Hepatocyte (in vitro differentiated cells): ENCODE measurements at places on chromosomes 3 and 15.

GRCh38 chr3:191020730-191021396, 158.4 kb upstream of the GMNC start:
- H3K27me3 ChIP-seq = no peaks in the 10 kb centered on the region
- no peak overlapping the region for H3K4me3 ChIP-seq
- H3K4me1 ChIP-seq = no peaks in the 10 kb centered on the region
- no peaks in the 10 kb centered on the region for H3K36me3 ChIP-seq
- no peak for DNase-seq

GRCh38 chr3:21562243-21562642, 188.8 kb downstream of the ZNF385D start:
- no peaks in the 10 kb centered on the region for H3K27me3 ChIP-seq
- no peaks in the 10 kb centered on the region for H3K4me1 ChIP-seq
- no peak overlapping the region for H3K4me3 ChIP-seq
- DNase-seq = no peak

GRCh38 chr15:45409596-45409995, 31.3 kb upstream of the GATM start:
- no peak overlapping the region for H3K4me3 ChIP-seq
- no peak overlapping the region for H3K27ac ChIP-seq
- no peaks in the 10 kb centered on the region for H3K27me3 ChIP-seq
- H3K36me3 ChIP-seq = no peaks in the 10 kb centered on the region
- DNase-seq = no peak

GRCh38 chr3:125281381-125281780, 68.8 kb upstream of the SLC12A8 start:
- H3K27me3 ChIP-seq = no peaks in the 10 kb centered on the region
- H3K4me3 ChIP-seq = no peak overlapping the region
- DNase-seq = no peak
- no peaks in the 10 kb centered on the region for H3K36me3 ChIP-seq
- H3K4me1 ChIP-seq = no peaks in the 10 kb centered on the region

GRCh38 chr15:58348095-58348812, 83.5 kb upstream of the LIPC start:
- no peak overlapping the region for H3K27ac ChIP-seq
- no peaks in the 10 kb centered on the region for H3K27me3 ChIP-seq
- no peaks in the 10 kb centered on the region for H3K4me1 ChIP-seq
- no peaks in the 10 kb centered on the region for H3K36me3 ChIP-seq

DNA sequence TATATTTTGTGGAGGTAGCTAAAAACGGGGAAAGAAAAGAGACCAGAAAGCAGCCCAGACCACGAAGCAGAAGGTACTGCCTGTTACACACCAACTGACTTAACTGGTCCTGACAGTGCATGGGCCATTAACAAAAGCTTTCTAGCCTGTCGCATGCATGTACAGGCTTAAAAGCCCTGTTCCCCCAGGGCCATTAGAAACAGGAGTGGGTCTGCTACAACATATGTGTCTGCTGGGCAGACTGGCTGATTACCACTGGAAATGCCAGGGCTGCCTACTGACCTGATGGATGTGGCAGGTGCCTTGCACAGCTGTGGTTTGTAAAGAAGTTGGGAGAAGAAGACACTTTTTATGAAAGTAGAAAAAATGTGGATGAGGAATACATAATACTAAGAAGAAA, 137.4 kb downstream of the GAP43 start:
- H3K27me3 ChIP-seq = no peaks in the 10 kb centered on the region
- no peaks in the 10 kb centered on the region for H3K36me3 ChIP-seq
- H3K27ac ChIP-seq = no peak overlapping the region
- H3K4me3 ChIP-seq = no peak overlapping the region
- H3K4me1 ChIP-seq = no peaks in the 10 kb centered on the region

- H3K36me3 ChIP-seq = no peaks in the 10 kb centered on the region
- peaks cover 61% of the 10 kb centered on the region for H3K27me3 ChIP-seq
- no peak for DNase-seq
- H3K27ac ChIP-seq = no peak within 1 kb of the TSS
Measured at GRCh38 chr15:40282869-40283614, at the start of gene ANKRD63. Gene ANKRD63 (minus strand): TSS chr15:40283064. CDS start chr15:40282586, 478 bp downstream.

GRCh38 chr3:53680028-53680427, 166.2 kb downstream of the CHDH start:
- peak; percentile 69 for DNase-seq
- no peak overlapping the region for H3K4me3 ChIP-seq
- peaks cover 8% of the 10 kb centered on the region for H3K4me1 ChIP-seq
- no peaks in the 10 kb centered on the region for H3K36me3 ChIP-seq

GRCh38 chr3:94647131-94647530, 584.3 kb downstream of the NSUN3 start:
- no peaks in the 10 kb centered on the region for H3K36me3 ChIP-seq
- no peak overlapping the region for H3K4me3 ChIP-seq
- no peak overlapping the region for H3K27ac ChIP-seq
- no peaks in the 10 kb centered on the region for H3K27me3 ChIP-seq

GRCh38 chr3:24174614-24175013, 229.5 kb downstream of the NR1D2 start:
- DNase-seq = no peak
- H3K36me3 ChIP-seq = no peaks in the 10 kb centered on the region

DNA sequence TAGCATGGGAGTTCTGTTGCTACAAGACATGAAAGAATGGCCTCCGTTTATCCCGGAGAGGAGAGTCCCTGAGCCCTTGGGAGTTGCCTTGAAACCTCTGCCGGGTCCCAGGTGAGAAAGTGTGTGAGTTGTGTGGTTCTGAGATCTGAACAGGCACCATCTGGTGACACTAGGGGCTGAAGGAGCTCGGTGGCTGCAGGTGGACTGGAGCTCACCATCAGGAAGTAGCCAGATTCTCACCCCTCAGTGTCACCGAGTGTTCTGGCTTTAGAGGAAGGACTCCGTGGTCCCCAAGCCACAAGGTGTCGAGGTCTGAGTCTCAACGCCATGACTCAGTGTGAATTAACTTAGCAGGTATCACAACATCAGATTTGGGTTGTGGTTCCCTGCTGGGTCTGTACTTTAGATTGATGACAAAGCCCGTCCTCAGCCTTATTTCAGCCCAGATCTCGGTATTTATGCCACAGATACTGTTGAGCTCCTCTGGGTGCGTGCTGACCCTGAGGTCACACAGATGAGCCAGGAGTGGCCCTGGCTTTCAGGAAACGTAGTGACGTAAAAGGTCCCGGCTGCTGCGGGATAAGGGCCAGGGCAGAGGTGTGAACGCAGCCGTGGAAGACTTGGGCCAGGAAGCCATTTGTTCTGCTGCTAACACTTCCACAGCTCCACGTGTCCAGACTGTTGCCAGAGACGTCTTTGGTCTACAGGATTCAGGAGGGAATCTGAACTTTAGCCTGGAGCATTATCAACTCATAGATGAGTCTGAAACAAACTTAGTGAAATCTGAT, 54.4 kb downstream of the PGPEP1L start:
- H3K27ac ChIP-seq = no peak overlapping the region
- no peaks in the 10 kb centered on the region for H3K27me3 ChIP-seq
- DNase-seq = no peak
- no peaks in the 10 kb centered on the region for H3K36me3 ChIP-seq
- no peak overlapping the region for H3K4me3 ChIP-seq
- H3K4me1 ChIP-seq = no peaks in the 10 kb centered on the region

DNA sequence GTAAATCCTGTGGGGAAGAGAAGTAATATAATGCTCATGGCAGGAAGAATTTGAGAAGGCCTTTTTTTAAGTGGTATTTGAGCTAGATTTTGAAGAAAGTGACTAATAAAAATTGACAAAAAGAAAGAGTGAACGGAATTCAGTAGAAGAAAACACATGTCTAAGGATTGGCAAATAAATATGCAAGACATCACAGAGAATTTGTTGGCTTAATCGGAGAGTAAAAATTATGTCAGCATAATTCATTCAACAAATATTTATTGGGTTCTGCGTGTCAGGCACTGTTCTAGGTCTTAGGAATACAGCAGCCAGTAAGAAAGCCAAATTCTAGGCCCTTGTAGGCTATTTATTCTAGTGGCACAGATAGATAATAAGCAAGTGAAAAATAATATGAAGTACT, 33.6 kb upstream of the LEKR1 start:
- H3K36me3 ChIP-seq = no peaks in the 10 kb centered on the region
- no peak overlapping the region for H3K27ac ChIP-seq
- DNase-seq = no peak
- H3K4me3 ChIP-seq = no peak overlapping the region
- no peaks in the 10 kb centered on the region for H3K4me1 ChIP-seq

DNA sequence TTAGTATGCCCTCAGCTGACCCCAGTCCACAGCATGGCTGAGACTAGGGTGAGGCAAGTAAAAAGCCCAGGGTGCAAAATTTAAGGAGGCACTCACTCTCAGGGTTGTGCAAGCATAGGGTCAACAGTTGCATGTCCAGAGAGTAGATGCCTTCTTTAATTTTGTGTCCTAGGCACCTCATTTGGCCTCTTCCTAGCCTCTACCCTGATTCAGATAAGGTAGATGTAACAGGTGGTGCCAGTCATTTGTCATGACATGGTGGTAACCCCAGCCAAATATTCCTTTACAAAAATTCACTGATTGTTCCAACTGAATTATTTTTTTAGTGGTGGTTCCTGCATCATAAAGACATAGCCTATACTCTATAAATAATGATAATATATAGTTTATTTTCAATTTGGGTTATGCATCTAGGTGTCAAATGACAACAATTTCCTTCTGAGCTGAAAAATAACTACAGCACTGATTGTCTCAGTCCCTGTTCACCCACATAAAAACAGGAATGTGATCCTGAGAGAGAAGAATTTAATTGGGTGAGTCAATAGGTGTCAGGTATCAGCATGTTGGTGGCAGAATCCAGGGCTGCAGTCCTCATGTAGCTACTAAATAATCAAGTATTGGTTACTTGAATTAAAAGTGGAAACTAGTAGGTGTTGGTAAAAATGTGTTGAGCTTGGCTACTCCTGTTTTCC, 44.2 kb upstream of the TIPARP start:
- H3K27ac ChIP-seq = no peak overlapping the region
- no peaks in the 10 kb centered on the region for H3K36me3 ChIP-seq
- no peak for DNase-seq
- no peak overlapping the region for H3K4me3 ChIP-seq

DNA sequence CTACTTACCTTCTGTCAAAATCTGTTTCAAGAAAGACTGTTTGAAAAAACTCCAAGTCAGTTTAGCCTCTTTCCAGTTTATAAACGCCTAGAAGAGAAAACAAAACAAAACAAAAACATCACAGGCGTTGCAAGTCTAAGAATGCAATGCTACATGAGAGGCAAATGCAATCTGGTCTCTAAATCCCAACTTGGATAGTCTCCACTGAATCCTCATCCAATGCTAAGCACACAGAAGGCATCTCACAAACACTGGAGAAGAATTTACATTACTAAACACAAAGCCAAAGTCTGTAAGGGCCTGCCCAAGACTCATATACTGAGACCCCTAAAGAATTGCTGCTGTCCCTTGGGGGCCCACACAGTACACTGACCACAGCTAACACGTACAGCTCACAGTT, 18.4 kb downstream of the RFT1 start:
- H3K4me1 ChIP-seq = peaks cover 5% of the 10 kb centered on the region
- no peak overlapping the region for H3K27ac ChIP-seq
- H3K27me3 ChIP-seq = no peaks in the 10 kb centered on the region
- H3K4me3 ChIP-seq = no peak overlapping the region

DNA sequence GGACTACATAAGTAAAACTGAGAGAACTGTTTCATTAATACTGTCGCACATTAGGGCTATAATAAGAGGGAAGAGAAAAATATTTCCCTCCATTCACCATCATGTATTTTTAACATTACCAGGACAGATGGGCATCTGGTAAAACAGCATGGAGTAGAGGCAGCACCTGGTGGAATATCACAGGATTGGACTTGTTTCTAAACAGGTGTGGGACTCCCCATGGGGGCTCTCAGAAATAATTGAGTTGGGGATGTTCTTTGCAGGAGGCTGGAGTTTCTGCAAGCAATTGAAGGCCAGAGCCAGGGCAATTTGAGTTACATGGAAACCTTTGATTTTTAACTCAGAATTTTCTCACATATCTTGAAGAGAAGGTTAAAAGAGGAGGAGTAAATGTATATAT, 8.4 kb upstream of the MINDY2 start:
- no peaks in the 10 kb centered on the region for H3K4me1 ChIP-seq
- DNase-seq = no peak
- H3K4me3 ChIP-seq = no peak overlapping the region
- no peak overlapping the region for H3K27ac ChIP-seq

GRCh38 chr15:78398076-78398825, 39.8 kb upstream of the IREB2 start:
- H3K4me1 ChIP-seq = peaks cover 7% of the 10 kb centered on the region
- no peaks in the 10 kb centered on the region for H3K27me3 ChIP-seq
- H3K27ac ChIP-seq = no peak overlapping the region
- H3K36me3 ChIP-seq = no peaks in the 10 kb centered on the region

DNA sequence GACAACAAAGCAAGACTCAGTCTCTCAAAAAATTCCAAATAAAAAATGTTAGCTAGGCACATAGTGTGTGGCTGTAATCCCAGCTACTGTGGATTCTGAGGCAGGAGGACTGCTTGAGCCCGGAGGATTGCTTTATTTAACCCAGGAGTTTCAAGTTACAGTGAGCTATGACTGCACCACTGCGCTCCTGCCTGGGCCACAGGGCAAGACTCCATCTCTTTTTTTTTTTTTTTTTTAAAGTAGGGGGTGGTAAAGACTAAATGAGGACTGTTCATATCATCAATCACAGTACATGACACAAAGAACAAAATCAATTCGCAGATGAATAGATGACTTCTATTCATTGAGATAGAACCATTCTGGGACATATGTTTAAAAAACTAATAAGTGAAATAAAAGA, 48.1 kb downstream of the ACAP2 start:
- H3K4me3 ChIP-seq = no peak overlapping the region
- no peak overlapping the region for H3K27ac ChIP-seq
- no peak for DNase-seq
- H3K27me3 ChIP-seq = no peaks in the 10 kb centered on the region
- no peaks in the 10 kb centered on the region for H3K36me3 ChIP-seq
- H3K4me1 ChIP-seq = no peaks in the 10 kb centered on the region

DNA sequence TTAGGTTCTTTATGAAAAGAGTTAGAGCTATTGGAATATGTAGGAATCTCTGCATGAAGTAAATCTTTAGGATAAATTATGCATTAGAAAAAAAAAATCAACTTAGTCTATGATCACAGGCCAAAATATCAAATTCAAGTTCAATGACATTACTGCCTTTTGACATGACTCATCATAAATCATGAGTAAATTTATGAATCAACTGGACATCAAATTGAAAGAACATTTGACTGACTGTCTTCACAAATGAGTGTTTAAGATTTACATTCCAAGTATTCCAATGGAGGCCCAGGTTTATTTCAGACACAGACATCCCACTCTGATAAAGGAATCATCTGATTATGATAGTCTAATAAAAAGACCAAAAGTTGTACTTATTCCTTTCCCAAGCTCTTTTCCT, 192.8 kb upstream of the TTC14 start:
- H3K27ac ChIP-seq = no peak overlapping the region
- no peaks in the 10 kb centered on the region for H3K27me3 ChIP-seq
- H3K4me1 ChIP-seq = no peaks in the 10 kb centered on the region
- H3K4me3 ChIP-seq = no peak overlapping the region
- DNase-seq = no peak
- H3K36me3 ChIP-seq = no peaks in the 10 kb centered on the region
